Myocyte (in vitro differentiated cells): ENCODE measurements at places on chromosomes 11 and 22. TPM values are rescaled to one million over a fixed set of nuclear protein-coding genes. Genes with fewer than 3 reads are reported as not detected.

Gene HDHD5
- total RNA-seq: 60.1 and 72.0 TPM in 2 replicates

Gene SPDYC
- total RNA-seq: not detected in 2 replicates

Gene OOSP2
- not detected in 2 replicates for total RNA-seq

Gene DRD2
- 0.10 and 0.11 TPM in 2 replicates for total RNA-seq

Gene OOSP4A
- total RNA-seq: not detected in 2 replicates

Gene MUC5B
- not detected in 2 replicates for total RNA-seq

Gene ROBO4
- 3.4 and 10.5 TPM in 2 replicates for total RNA-seq

Gene SEPTIN3
- not detected in 2 replicates for total RNA-seq

Gene RBMXL2
- not detected in 2 replicates for total RNA-seq

DNA sequence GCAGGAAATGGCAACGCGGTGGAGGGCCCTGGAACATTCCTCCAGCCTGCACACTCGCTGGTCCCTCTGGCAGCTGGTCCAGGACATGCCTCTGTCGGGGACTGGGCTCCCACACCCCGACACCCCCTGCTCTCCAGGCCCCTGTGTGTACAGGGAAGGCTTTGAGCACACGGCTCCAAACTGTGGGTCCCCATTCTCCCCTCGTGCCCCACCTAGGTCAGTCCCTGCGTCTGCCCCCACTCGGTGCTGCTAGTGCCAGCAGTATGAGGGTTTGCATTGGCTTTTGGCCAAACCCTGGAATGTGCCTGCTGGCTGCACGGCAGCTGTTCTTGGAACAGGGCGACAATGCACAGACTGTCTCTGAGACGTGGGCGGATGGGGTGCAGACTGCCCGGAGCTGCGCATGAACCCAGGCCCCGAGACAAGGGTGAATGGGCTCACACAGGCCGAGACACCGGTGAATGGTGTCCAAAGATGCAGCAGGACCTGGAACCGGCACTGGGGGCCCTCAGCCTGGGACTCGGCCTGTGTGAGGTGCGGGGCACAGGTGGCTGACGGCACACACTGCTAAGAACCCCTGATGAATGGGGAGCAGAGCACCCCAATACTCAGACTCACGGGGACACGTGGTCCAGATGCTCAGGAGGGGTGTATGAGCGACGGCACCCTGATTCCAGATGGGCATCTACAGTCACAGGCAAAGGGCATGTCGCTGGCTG is 7.5 kb upstream of the SYT8 start:
- peak; percentile 97 for DNase-seq

DNA sequence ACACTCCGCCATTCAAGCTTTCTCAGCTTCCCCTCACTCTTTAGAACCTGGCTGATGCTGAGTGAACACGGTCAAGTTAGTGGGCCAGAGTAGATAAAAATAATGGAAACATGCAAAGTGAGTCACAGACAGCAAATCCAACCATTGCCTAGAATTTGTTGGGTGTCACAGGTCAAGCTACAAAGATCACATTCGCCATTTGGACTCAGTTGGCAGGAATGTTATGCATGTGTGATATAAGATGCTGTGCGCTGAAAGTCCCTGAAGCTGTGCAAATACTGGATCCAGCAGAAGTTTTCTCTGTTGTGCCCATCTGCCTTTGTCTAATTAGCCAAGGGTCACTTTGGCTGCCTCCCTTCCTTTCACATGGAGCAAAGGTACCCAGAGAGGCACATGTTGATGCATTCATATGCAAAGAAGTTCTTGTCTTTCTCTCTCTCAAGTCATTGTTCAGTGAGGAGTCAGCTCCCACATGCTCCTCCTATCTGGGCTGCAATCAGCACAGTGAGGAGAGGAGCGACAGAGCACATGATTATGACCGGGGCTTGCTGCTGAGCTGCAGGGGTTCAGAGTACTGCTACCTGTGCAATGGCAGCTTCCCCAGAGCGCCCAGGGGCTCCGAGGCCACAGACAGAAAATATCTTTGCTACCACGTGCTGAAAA is 39.7 kb downstream of the FLI1 start:
- DNase-seq: no peak

DNA sequence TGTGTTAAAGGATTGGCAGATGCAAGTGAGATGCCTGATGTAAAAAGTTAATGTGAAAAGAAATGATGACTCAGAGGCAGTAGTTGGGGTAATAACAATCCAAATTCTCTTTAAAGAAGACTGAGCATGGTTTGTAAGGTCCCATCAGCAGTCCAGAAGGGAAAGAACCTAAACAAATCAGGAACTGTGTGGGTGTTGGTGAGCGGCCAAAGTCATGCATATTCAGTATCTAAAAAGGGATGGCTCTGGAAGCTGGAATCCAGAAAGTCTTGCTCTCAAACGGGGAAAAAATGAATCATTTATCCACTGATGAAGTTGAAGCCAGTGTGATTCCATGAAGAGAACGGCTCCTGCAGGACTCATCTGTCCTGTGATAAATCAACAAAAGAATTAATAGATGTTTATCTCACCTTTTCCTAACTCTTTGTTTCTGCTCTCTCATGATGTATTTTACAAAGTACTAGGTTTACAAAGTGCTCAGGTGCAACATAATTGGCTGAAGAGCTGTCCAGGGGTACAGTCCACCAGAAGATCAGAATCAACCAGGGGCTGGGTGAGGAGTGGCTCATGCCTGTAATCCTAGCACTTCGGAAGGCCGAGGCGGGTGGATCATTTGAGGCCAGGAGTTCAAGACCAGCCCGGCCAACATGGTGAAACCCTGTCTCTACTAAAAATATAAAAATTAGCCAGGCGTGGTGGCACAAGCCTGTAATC is 20.5 kb upstream of the SORL1-AS1 start:
- no peak for DNase-seq

GRCh38 chr11:18697576-18697975 is 1.0 kb upstream of the TMEM86A start:
- no peak for DNase-seq

DNA sequence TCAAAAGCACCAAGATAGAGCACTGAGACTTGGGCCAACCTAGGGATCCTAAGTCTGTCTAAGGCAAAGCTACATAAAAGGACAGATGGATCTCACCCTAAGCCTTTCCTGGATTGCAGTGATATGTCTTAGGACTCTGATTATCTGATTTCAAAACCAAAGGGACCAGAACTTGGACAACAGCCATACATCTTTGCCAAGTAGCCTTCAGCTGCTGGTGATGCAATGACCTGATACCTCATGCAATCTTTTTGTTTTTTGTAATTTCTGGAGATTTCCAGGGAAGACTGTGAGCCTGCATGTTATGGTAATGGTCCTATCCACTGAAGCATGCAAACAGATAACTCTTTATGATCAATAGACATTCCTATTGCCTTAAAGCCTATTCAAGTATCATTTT is 230.4 kb upstream of the MTNR1B start:
- no peak for DNase-seq

- no peak for DNase-seq
These were observed 691.6 kb downstream of the NTM start for GRCh38 chr11:132062031-132062430.

GRCh38 chr11:1815751-1816150 is 19.0 kb upstream of the SYT8 start:
- DNase-seq: no peak

- DNase-seq: no peak
These were observed 38.4 kb downstream of the MOB2 start for GRCh38 chr11:1447845-1448825.

GRCh38 chr11:118012083-118012669 is 26.0 kb downstream of the IL10RA start:
- no peak for DNase-seq

- DNase-seq: no peak
These were observed 7.9 kb upstream of the MCHR1 start for GRCh38 chr22:40671369-40671768.

DNA sequence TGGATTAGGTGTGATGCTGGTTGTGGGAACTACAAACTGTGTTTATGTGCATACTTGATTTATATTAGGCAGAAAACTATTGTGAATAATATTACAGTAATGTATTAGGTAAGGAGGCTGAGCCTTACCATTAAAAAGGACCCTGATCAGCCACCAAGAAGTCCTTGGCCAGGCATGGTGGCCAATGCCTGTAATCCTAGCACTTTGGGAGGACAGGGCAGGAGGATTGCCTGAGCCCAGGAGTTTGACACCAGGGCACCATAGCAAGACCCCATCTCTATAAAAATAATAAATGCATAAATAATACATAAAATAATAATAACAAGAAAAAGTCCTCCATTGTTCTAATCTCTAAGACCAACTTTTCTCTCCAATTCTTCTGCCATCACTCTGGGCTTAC is 3.2 kb upstream of the ZBED5 start:
- no peak for DNase-seq

DNA sequence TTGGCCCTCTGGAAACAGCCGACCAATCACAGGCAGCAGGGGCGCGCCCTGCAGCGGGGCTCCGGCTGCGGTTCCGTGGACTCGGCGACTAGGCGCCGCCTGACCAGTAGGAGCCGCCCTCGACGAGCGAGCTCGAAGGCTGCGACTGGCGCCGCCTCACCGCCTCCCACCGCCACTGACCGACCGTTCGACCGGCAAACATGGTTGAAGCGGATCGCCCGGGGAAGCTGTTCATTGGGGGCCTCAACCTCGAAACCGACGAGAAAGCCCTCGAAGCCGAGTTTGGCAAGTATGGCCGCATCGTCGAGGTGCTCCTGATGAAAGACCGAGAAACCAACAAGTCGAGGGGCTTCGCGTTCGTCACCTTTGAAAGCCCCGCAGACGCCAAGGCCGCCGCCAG is at the start of gene RBMXL2:
Gene RBMXL2 (plus strand): TSS at position 78 of the 400 bp plus-strand sequence. CDS start 123 bp downstream, at position 201.
- no peak for DNase-seq

GRCh38 chr11:34091825-34092224 is 13.6 kb upstream of the NAT10 start:
- no peak for DNase-seq

- DNase-seq: peak; percentile 78
These were observed 3.5 kb upstream of the LARGE1 start for GRCh38 chr22:33923660-33924246.

- no peak for DNase-seq
These were observed 44.0 kb downstream of the TP53I11 start for GRCh38 chr11:44906649-44907048.

DNA sequence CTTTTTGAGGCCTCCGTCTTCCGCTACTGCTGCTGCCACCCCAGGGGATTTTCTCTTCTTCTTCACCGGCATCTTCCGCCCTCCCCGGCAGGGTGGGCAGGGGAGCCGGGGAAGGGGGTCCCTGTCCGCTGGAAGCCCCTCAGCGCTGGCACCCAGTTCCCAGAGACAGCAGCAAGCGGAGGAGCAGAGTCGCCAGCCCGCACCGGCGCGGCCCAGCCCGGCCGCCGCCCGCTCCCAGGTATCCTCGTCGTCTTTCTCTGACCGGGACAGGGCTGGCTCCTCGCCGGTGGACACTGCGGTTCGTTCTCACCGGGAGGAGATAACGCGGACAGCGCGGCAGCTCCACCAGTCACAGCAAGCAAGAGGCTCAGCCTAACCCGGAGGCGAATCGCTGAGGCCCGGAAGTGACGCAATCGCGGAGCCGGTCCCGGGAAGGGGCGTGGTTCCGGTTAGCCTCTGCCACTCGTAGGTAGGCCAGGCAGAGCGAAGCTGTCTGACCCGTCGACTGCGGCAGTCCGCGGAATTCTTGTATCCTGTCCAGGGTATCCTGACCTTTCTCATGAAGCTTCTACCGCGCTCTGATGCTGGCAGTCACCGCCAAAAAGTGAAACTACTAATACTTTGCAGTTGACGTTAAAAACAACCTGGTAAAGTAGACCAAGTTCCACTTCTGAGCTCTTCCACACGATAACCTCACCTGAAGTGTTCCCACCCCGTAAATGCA is at the start of gene DCUN1D5:
Gene DCUN1D5 (minus strand): TSS at position 360 of the 724 bp plus-strand sequence. CDS start 288 bp downstream, at position 72.
- peak; percentile 95 for DNase-seq

DNA sequence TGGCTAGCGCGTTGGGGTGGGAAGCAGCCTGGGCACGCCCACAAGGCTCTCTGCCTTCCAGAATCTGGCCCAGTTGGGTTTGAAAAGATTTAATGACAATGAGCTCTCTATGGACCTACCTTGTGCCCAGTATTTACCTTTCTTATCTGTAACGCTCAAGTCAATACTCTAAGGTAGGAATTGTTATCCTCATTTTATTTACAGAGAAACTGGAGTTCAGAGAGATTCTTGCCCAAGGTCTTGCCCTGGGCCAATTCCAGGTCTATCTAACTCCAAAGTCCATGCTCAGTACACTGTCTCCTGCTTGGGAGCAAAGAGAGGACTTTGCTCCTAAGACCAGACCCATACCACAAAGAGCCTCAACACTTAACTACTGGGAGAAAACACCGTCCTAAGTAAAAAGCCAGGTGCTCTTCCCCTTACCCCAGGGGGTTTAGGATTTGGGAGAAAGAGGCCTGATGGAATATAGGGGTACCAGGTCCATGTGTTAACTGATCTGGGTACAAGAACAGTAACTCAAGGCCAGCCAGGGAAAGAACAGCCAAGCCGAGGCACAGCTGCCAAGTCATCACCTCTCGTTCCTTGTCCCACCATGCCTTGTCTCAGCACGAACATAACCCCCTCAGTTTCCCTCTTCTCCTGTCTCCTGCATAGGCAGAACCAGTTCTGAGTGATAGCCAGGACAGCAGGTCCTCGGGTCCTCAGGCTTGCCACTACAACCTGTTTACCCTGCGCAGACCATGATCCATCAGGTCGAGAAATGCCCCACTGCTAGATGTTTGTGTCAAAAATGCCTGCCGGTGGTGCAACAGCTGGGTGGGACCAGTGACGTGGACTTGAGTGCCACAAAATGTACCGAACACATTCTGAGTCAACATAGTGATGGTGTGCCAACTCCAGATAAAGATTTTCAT is 14.6 kb downstream of the APOA4 start:
- no peak for DNase-seq

GRCh38 chr11:118609380-118610224 is 2.2 kb downstream of the PHLDB1 start:
- no peak for DNase-seq

- DNase-seq: no peak
These were observed 74.6 kb downstream of the AASDHPPT start for GRCh38 chr11:106152013-106152412.

DNA sequence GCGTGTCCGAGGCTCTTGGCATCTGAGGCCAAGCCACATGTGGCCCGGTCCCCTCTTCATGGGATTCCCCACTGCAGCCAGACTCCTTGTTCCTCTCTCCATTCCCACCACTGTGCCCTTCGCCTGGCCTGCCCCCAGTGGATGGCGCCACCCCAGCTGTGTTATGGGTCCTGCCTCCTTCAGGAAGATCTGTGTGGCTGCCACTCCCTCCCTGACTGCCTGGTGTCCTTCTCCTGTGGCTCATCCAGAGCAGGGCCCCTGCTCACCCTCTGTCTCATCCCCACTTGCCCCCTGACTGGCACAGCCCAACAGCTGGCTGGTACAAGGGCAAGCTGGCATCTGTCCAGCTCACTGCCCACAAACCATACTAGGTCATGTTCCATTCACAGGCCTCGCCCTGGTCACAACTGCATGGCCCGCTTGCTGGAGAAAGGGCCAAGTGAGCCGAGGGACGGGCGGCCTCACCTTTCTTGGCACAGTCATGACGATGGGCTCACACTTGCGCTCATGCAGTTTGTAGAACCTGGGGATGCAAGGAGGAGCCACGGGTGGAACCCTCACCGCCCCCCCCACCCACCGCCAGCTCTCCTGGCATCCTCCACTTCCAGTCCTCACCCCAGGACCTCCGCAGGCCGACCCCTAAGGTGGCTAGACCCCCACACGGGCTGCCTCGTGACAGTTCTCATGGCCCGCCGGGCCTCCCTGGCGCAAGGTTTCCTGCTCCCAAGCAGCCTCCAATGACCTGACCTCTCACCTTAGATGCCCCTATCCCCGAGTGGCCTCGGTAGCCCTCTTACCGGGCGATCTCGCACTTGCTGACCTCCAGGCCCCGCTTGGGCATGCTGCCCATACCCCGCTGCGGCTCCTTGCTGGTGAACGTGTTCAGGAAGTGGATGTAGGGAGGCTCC is 2.1 kb upstream of the PTPRCAP start:
- DNase-seq: peak; percentile 96

- no peak for DNase-seq
These were observed 1091.3 kb downstream of the TBC1D22A start for GRCh38 chr22:47853750-47854149.
